ENCODE measurements at places on chromosomes 2 and 18.

GRCh38 chr2:9638532-9638931 lies 7.7 kb upstream of the YWHAQ start:
- DNase-seq, result no peak

DNA sequence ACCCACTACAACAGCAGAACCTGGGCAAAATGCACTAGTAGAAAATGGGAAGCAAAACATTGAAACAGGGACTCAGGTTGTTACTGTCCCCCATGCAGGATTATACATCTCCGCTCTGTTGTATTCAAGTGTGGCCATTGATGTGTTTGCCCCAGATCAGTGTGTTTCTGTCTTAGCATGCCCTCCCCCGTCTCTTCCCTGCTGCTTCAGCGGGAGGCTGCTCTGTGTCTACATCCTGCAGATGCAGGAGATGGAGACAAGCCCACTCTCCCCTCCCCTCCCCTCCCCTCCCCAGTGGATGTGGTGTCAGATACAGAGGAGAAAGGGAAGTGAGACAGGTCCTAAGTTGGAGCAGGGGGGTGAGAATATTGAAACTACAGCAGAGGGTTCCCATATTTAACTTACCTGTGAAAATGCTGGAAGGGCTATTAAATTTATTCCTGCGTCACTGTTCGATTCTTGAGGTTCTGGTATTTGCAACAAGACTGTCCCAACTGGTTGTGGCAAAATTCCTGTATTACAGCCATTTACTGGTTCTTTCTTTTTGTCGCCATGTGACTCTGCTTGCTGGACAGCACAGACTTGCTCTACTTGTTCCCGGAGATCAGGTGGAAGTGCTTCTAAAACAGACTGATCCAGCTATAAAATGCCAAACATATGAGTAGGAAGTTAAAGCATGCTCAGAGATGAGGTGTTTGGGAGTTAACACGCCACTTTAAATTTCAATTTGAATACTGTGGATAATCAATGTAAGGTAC lies 67.0 kb downstream of the EIF5B start:
- DNase-seq, result no peak

DNA sequence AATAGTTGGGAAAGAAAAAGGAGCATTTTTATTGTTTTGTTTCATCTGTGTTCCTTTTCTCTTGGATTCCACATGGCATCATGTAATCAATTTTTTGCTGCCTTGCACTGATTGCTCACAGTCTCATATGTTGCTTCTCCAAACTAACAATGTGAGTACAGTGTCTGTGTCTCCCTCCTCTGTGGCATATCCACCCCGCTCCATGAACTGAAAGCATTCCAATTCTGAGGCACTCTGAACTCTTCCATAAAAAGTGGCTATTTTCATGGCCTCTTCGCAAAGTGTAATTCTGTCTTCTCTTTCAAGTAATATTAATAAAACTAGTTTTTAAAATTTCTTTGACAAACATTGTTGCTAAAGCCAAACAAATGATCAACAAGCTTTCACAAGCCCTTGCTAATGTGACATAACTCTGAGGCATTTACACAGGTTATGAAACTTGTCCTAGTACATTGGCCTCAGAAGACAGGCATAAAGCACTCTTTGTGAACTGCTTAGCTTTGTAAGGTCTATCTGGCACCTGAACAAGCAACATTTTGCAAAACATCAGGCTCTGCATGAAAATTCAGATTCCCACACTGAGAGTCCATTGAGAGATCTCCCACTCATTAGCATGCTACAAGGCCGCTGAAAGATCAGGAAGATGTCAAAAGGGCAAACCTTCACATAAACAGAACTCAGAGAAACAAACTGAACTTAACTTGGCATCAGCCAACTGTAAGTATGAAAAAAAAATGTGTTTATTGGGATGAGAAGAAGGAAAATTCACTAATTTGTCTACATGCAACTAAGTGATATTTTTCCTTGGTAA lies 33.0 kb downstream of the GPR75 start:
- no peak for DNase-seq

DNA sequence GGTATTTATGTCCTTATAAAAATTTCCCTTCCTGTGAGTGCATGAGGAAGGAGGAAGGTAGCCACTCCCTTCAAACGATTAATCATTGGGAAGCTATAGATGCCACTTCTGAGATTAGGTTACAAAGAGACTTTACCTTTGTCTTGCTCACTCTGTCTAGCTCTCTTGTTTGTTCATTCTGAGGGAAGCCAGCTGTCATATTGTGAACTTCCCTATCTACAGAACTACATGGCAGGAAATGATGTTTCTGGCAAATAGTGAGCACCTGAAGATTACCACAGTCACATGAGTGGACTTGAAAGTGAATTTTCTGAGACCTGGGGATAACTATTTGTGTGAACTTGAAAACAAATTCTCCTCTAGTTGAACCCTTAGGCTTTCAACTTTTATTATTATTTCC lies 776.8 kb downstream of the CCDC85A start:
- DNase-seq, result no peak

GRCh38 chr18:41594582-41594981 lies 360.5 kb upstream of the PIK3C3 start:
- no peak for DNase-seq

DNA sequence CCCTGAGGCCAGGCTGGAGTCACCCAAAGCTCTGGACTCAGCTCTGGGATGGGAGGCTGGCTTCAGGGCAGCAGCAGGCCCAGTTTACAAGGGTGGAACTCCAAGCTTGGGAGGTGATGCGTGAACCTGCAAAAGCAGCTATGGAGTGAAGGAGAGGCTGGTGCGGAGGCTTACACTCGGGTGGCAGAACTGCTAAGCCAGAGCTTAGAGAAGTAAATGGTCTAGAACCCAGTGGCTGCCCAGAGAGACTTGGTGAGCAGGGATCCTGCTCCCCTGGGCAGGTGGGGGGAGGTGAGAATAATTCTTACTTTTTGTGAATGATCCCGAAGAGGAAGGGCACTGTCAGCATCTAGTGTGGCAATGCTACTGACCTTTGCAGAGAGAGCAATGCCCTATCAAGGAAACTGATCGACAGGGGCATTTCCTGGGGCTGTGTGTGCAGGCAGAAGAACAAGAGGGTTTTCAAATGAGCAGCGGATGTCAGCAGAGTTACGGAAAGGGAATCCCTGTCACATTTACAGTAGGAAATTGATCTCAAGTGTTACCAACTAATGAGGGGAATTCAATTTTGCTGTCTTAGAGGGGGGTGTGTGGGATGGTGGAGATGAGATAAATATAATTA lies 80.4 kb downstream of the TGFA start:
- DNase-seq, result peak; percentile 67

GRCh38 chr2:205931388-205931787 lies 154.6 kb downstream of the INO80D start:
- peak; percentile 5 for DNase-seq

GRCh38 chr2:33859176-33859575 lies 260.1 kb upstream of the FAM98A start:
- peak; percentile 23 for DNase-seq

DNA sequence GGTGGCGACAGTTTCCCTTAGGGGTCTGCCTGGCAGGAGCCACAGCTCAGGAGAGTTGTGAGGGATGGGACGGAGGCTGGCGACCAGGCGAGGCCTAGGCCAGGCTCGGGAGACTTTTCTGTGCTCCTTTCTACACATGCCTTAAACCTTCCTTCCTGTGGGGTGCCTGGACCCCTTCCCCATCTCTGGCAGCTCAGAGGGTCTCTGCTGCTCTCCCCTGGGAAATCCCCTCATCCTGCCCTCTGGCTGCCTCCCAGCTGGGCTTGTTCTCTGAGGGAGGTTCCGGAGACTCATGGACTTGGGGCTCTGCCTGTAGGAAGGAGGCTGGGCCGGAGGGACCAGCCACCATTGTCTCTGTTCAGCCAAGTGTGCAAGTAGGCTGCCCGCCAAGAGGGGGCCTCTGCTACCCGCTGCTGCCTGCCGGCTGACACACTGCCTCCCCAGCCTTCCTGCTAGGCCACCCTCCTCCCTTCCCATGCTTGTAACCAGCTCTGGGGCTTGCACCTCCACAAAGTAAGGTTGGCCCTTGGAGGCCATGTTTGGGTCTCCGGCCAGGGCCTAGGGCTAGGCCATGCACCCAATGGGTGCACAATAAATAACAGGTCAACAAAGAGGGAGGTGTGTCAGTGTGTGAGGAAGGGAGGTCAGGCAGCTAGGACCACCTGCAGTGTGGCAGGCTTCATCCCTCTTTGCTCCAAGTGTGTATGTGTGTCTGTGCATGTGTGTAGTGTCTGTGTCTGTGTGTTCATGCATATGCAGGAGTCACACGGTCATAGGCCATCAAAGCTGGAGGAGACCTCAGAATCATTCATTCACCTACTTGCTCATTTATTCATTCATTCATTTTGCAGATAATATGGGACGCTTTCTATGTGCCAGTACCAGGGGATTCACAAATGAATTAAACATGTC lies 28.8 kb downstream of the PSD4 start:
- DNase-seq, result no peak

DNA sequence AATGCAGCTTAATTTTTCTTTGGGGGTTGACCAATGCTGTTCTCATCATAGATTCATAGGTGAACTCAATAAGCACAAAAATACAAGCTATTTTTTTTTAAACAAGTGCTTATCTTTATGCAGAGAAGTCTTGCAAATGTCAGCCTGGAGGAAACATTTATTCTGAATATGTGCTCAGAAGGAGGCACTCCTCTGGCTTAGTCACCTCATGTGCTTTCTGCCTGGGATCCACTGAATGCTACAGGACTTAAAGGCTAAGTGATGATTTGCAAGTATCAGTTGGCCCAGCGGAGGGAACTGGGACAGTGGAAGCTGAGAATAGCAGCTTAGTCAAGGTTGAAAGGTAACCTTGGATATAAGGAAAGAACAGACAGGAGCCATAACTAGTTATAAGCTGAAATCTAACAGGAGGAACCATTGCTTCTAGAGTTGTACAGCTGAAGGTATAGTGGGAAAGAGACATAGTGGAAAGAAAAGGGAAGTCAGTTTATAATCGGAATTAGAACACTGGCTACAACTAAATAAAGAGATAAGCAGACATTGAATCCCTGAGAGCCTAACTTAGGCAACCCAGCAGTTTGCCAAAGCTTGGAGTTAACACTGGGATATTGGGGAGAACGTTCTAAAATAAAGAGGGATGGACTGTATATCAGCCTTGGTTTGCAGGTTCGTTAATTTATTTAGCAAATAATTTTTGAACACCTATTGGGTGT lies 488.7 kb downstream of the SUCLG1 start:
- DNase-seq, result peak; percentile 52

- no peak for DNase-seq
These were observed 116.8 kb upstream of the EPC2 start for GRCh38 chr2:148527488-148528340.

GRCh38 chr2:20803226-20803682 lies 19.6 kb downstream of the LDAH start:
- DNase-seq, result no peak

GRCh38 chr18:22311301-22311700 lies 106.4 kb downstream of the CTAGE1 start:
- no peak for DNase-seq

DNA sequence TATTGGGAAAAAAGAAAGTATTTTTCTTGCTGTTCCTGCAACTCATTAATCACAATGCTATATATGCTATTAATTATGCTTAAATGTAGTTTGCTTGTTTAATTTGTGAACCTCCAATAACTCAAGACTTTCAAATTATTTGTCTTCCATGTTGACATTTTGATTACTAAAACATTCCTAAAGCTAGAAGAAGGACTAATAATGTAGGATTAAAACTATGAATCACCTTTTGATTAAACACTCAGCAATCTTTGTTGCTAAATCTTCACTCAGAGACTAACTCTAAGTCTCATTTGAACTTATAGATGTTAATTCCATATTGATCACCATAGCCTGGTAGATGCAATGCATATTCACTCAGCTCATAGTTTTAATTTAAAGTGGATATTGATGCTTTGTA lies 524.6 kb upstream of the ZEB2 start:
- no peak for DNase-seq

DNA sequence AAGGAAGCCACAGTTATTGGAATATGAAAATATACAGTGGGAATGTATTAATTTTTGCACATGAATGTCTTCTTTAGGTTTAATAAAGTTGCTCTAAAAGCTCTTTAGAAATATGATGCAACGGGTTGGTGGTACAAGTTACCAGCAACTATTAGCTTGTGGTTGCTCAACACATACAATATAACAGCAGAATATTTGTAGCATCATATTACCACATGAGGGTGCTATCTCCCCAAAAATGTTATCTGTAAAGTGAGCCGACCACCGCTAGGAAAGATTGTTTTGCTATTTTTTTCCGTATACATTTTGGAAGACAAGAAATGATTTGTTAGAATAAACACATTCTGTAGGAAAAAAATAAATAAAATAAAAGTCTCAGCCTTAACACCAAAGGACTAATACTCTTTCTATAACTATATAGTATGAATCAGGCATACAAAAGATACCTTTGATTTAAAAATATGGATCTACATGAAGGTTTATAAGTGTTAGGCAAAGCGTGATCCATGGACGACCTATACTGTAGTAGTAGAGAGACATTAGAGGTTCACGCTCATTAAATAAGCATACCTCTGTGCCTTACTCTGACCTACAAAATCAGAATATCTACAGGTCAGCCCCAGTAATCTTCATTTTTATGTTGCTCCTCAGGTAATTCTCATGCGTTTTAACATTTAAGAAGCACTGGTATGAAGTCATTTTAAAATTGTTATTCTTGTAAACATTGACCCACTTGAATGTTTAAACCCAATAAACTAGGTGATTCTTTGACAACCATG lies 1110.6 kb upstream of the ACVR2A start:
- DNase-seq, result peak; percentile 81

All from hematopoietic multipotent progenitor cell treated with erythropoietin and hydrocortisone succinate and interleukin-3 and kit ligand, for 4 days (in vitro differentiated cells).